ENCODE measurements at places on chromosomes 7 and 10. TPM values are rescaled to one million over a fixed set of nuclear protein-coding genes. Genes with fewer than 3 reads are reported as not detected.
A peak's percentile ranks its signal among the peaks of the same experiment; 100 is the strongest.

GRCh38 chr7:47758546-47758945 is 176.6 kb upstream of the TNS3 start:
- DNase-seq: no peak

DNA sequence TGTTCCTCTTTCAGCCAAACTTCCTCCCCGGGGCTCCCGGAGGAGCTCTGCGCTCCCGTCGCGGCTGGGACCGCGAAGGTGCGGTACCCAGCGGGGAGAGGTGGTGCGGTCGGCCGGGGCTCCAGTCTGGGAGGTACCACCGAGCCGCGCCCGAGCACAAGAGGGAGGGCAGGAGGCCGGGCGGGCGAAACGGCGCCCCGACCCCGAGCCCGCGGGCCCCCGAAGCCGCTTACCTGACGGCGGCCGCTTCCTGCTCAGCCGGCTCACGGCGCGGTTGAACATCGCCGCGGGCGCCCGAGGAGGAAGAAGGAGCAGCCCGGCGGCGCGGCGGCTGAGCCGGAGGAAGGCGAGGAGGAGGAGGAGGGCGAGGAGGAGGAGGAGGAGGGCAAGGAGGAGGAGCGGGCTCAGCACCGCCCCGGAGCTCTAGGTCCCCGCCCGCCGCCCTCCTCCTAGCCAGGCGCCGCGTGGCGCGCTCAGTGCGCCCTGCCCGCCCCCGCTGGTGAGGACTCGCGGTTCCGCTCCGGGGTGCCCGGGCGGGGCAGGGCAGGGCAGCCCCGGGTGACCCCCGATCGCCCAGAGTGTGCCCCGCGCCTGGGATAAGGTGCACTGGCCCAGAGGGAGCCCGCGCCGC is at the start of gene RGS10:
Gene RGS10 (minus strand): TSS at position 363 of the 631 bp plus-strand sequence. CDS start 81 bp downstream, at position 282.
- peak; percentile 61 for DNase-seq

DNA sequence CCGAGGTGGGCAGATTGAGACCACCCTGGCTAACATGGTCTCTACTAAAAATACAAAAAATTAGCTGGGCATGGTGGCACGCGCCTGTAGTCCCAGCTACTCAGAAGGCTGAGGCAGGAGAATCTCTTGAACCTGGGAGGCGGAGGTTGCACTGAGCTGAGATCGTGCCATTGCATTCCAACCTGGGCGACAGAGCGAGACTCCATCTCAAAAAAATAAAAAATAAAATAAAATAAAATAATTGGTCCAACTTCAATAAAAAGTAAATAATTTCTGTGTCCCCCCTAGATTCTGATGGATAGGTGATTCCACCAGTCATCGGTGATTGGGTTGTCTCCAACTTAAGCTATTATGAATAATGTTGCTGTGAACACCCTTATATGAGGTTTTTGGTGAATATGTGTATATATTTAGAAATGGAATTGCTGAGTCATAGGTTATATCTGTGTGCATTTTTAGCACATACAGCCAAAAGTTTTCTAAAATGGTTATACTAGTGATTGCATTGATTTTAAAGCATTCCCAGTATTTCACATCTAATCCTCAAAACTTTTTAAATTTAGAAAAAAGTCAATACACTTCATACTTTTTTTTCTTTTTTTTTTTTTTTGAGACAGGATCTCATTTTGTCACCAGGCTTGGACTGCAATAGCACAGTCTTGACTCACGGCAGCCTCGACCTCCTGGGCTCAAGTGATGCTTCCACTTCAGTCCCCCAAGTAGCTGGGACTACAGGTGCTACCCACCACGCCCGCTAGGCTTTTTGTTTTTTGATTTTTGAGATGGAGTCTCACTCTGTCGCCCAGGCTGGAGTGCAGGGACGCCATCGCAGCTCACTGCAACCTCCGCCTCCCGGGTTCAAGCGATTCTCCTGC is 13.7 kb upstream of the SRPK2 start:
- DNase-seq: no peak

GRCh38 chr10:131186547-131187253 is 124.8 kb downstream of the TCERG1L start:
- no peak for DNase-seq

DNA sequence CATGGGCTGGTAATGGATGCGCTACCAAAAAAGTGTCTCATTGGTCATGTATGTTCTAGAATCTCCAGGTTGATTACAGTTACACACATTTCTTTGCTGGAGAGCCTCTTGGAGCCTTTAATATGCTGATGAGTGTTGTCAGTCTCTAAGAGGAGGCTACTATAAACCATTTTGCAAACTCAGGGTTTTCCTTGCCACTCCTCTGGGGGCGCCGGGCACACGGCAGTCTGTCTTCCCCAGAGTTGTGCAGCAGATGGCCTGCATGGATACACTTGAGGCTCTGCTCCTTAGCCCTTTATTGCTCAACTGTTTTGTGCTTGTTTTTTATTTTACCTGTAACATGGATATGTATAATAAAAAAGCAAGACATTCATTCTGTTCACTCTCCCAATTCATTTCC is 196.5 kb downstream of the ACTR3B start:
- DNase-seq: no peak

Gene OR2A12
- not detected for total RNA-seq

- DNase-seq: no peak
These were observed 39.9 kb downstream of the ST8SIA6 start for GRCh38 chr10:17414484-17414883.

Gene COBL
- total RNA-seq: 0.66 TPM

- no peak for DNase-seq
These were observed 53.7 kb upstream of the TMEM248 start for GRCh38 chr7:66867198-66867790.

Gene SNX10
- total RNA-seq: 5.1 TPM

DNA sequence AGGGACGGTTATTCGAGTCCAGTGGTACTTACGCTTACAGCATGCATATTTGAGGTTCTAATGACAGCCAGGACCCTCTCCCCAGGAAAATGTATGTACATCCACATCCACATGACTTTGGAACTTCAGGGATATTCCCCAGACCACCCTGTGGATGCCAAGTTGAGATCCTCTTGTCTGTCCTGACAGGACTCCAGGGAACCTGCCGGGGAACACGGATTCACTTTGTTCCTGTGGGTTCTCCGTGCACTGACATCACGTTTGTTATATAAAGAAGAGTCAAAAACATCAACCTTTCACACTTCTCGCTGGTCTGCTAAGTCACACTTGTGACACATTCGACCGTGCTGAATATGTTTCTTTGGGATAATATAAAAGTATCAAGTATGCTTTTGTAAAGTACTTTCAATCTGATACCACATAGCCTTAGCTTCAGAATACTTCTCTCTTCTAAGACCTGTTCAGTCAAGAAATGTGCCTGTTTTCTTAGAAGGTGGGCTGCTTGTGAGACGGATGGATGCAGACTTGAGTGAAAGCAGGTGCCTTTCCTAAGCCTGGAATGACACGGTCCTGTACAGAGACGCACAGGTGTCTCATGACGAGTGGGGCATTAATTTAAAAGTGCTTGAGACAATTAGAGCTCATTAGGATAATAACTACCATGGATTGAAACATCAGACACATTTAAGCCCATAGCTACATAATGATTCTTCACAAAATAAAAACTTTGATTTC is 38.7 kb downstream of the CALML5 start:
- DNase-seq: no peak

- no peak for DNase-seq
These were observed 97.3 kb downstream of the MYO3A start for GRCh38 chr10:26031300-26031699.

- no peak for DNase-seq
These were observed 35.7 kb downstream of the ADK start for GRCh38 chr10:74186678-74187077.

DNA sequence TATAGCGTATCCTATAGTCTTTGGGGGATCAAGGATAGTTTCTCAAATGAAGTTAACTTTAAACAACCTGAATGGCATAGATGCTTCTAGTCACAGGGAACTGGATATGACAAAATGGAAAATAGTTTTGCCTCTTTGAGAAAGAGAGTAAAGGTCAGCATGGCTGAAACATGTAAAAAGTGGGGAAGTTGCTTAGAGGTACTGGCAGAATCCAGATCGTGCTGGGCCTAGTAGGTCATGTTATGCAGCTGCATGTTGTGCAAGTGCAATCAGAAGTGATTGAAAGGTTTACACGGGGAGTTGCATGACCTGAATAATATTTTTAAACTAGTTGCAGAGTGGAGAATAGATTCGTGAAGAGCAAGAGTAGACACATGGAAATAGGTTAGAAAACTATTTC is 201.1 kb upstream of the HDAC9 start:
- no peak for DNase-seq

Gene REPIN1
- total RNA-seq: 148 TPM

Gene GARIN1A
- total RNA-seq: 4.1 TPM

GRCh38 chr7:12403287-12404181 is at the start of gene VWDE:
VWDE (minus strand) TSS chr7:12403865; CDS start chr7:12403716, 149 bp downstream.
- peak; percentile 74 for DNase-seq

- DNase-seq: no peak
These were observed 153.0 kb downstream of the GNAI1 start for GRCh38 chr7:80287400-80288174.
